ENCODE measurements at places on chromosomes 6 and 20.

DNA sequence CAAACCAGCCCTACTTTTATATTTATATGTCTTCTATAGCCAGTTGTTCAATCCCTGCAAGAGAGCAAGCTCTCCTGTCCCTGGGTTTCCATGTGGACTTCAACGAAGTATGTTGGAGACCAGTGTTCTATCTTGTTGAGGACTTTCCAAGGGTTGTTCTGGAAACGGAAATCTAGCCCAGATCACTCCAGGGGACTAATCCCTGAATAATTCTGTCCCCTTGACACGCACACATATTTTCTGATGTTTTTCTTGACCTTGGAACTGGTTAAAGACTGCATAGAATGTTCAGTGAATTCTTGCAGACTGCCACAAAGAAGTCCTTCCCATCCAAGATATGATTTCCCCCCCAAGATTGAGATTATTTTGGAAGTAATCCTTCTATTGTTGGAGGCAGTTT lies 9.5 kb upstream of the MYLK2 start:
- no peak for DNase-seq

GRCh38 chr6:56346958-56347357 lies 99.6 kb upstream of the COL21A1 start:
- DNase-seq: no peak

GRCh38 chr20:57980506-57980905 lies 247.9 kb downstream of the ANKRD60 start:
- DNase-seq: no peak

- DNase-seq: no peak
Observed at GRCh38 chr6:16105854-16106253, 23.0 kb upstream of the MYLIP start.

GRCh38 chr20:20362774-20363433 lies 5.0 kb upstream of the INSM1 start:
- no peak for DNase-seq

DNA sequence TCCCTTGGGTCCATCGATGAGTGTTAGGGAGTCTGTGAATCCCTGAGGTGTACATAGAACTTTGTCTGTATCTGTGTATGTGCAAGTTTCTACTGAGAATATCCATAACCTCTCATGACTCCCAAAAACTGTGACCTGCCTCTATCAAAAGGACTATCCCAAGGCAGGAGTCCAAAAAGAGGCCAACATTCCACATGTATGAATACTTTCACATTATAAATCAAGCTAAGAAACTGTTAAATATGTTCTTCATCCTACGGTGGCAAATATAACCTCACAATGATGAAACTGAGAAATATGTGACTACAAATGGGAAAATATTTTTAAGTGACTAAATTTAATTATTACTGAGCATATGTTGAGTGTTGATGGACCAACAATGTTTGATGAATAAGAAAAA lies 16.1 kb upstream of the STX11 start:
- no peak for DNase-seq

GRCh38 chr20:17530153-17530552 lies 1.0 kb downstream of the BFSP1 start:
- DNase-seq: no peak

- DNase-seq: no peak
Observed at GRCh38 chr20:24779131-24779530, 169.9 kb upstream of the CST7 start.

- DNase-seq: no peak
Observed at GRCh38 chr20:18995455-18995854, 181.9 kb downstream of the SCP2D1 start.

DNA sequence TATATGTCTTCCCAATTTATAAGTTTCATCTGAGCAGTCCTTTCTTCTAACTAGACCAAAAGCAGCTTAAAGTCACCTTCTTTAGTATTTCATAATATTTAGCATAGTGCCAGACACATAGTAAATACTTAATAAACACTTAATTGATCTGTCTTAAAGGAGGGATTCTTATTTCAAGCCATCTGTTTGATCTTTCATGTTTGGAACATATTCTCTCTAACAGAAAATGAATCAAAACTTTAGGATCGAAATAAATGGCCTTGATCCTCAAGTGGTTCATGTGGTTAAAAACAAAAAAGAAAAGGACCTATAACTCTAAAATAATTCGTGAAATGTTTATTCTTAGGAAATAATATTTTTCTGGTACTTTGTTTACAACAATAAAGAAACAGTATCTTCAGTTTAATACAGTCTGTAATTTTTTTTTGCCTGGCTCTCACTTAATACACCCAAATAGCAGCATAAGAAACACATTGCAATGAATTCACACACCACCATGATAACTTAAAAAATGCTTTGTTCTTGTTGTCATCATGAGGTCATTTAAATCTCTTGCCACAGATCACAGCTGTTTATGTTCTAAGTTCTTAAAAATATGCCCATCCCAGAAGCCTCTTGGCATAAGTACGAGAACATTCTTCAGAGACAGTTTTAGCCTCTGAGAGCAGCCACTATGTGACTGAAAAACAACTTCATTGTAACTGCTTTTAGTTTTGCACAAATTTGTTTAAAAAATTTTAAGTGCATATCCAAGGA lies 48.1 kb downstream of the ESF1 start:
- DNase-seq: no peak

GRCh38 chr6:56378966-56379585 lies 131.7 kb upstream of the COL21A1 start:
- no peak for DNase-seq

DNA sequence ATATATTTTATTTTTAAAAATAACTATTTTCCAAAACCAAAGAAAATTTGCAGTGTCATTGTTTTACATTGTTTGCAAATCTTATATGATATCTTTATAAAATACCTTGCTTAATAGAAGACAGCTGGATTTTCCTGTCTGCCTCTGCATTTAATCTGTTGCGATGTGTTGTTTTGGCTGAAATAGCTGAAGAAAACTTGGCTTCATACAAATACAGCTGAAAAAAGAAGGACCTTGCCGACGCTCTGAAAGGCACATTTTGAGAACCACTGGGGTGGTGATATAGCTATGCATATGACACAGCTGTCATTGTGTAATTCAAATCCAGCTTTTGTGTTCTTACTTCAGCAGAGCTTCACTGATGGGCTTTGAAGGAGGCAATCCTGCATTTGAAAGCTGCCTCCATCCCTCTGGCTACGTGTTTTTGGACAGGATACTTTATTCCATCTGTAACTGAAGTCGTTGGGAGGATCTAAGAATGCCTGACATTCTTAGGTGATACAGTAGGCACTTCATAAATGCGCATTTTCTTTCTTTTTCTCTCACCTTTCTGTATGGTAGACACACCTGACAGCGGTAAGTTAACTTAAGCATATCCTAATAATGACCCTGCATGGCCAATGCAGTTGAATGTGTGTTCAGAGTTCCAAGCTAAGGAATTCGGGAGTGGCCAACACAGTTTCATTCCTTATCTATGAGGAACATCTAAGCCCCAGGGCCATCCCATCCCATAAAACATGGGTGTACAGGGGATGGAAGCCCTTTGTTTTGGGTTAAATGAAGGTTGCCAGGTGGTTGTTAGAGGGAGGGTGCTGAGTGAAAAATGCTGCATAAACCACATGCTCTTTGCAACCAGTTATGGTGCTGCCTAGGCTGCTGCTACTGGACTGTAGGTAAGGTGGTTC lies 213.0 kb downstream of the TFAP2A start:
- DNase-seq: no peak

- no peak for DNase-seq
Observed at GRCh38 chr6:18585032-18585573, 198.0 kb downstream of the RNF144B start.

DNA sequence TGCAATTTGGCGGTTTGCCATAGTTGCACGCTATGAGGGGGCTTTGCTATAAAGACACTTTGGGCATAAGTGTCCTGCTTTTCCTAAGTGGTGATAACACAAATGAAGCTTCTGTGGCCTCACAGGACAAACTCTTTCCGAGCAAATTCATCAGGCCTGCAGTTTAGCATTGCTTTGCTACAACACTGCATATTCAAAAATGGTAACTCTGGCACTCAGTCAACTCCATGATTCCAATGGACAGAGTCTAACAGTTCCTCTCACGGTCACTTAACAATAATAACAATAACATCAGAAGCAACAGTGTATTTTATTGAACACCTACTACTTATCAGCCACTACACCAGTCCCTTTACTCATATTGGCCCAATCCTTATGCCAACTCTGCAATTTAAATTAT lies 222.5 kb downstream of the FRK start:
- DNase-seq: no peak

DNA sequence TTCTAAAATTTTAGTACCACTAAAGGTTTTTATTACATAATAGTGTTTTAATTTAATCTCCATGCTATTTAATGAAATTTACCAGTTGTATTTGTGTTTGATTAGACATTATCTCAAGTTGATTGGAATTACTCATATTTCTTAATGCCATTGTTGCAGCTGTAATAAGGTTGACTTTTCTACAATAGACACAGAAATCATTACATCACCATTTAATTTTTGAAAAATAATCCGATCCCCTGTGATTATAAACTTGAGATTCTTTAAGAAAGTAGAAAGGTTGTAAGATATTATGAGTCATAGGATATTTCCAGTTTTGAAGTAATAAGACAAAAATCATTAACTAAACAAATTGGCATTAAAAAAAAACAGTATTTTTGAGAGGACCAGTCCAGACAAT lies 161.4 kb downstream of the PRL start:
- DNase-seq: no peak

DNA sequence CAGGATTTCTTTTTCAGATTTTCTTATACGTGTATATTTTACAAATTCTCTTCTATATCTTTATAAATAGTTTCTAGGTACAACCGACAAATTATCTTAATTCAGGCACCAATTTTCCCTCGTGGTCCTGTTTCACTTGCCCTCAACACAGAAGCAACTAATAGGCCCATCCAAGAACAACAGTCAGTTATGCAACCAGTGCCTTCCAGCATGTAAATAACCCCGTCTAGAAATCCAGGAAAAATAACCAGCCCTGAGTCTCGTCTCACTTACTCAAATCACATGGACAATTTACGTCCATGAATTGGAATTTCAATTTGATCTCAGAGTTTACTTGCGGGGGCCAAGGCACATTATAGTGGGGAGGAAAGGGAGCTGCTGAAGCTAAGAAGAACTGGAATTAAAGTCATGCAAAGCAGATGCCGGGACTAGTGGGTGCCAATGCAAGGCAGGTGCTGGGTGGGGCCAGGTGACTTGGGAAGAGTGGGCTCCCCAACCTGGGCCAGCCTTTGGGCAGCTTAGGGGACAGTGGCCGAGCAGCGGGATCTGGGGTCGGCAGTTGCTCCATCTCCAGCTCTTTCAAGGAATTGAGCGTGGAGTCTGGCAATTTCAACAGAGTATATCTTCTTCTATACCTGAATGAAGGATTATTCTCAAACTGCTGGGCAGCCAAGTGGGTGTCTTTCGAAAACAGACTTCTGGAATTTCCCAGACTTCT lies 121.7 kb downstream of the EDN3 start:
- DNase-seq: no peak

DNA sequence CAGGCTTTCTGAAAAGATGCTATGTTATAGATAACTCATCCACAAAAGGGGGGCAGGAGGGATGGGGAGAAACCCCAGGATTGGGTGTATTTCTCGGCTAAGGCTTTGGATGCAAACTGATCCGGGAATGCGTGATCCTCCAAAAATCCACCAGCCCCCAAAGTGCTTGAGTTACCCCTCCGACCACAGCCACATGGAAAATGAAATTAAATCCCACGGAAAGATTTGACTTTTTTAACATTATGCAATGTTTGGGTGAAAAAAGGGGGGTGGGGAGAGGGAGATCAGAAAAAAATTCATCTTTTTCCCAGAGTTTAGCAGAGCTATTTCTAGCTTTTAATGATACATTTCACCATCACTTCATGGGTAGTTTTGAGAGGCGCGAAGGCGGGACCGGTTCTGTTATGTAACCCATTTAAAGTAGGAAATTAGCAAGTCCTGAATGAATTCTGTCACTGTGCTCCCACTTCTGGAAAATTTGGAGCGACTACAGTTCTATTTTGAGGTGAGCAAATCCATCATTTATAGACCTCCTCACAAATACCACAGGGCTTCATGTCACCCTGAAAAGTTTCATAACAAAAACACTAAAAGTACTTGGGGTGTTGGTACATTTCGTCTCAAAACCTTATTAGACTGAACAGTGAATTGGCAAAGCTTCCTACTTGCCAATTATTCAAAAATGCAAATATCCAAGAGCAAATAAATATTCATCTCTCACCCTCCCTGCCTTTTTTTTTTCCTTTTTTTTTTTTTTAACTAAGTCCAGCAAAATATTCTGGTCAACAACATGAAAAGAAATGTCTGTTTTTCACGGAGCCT lies 51.9 kb upstream of the NFATC2 start:
- DNase-seq: no peak

DNA sequence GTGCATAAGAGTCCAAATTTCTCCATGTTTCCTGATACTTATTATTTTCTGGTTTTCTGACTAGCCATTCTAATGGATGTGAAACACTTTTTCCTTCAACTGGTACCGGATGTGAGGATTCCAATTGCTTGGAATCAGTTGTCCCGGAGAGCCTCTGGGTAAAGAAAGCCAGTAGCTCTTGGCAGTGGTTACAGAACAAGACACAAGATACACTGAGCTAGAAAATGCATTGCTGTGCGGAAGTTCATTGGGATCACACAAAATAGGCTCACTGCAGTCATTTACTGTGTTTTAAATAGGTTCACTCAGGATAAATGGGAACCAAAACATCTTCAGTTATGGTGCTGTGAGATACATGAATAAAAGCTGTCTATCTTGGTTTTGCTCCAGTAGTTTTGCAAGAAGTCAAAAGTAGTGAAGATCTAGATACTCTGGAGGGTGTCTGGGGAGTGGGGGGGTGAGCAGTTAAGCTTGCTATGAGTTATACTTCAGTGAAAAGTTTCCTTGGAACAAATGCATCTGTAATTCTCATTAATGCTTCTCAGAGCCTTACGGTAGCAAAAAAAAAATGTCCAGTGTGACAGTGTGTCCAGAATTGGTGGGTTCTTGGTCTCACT lies 54.4 kb upstream of the RNF182 start:
- no peak for DNase-seq

DNA sequence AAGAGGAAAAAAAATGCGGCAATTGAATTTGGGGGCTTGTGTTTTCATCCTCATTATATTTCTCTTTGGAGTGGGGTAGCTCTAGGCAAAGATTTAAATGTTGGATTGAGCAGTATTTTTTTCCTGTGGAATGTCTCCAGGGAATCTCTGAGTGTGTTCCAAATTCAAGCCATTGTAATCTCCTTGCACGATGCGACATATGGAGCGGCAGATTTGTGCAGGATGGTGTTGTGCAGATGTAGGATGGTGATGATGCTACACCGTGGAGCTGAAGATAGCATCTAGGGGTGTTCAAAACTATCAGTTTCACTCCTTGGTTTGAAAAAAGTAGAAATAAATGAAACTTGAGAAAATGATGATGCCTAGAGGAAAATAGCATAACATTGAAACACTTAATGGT lies 777.5 kb upstream of the EPHA7 start:
- no peak for DNase-seq

DNA sequence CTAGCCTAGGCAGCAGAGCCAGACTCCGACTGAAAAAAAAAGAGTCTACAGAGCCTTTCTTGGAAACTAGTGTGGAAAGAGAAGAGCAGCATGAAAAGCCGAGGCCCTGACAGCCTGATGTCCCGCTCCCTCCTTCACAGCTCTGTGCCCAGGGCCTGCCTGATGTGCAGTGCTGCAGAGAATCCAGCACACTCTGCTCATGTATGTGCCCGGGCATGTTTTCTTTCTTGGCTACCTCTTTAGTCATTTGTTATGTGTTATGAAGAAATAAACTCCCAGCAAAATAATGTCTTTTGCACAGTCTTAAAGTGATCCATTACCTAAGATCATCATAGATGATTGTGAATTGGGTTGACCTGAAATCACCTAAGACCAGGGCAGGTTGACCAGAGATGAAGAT lies 78.1 kb upstream of the EZR start:
- DNase-seq: no peak

- DNase-seq: no peak
Observed at GRCh38 chr6:22829070-22829469, 259.7 kb downstream of the HDGFL1 start.
